ENCODE measurements at places on chromosomes 12 and 14.

- no peak for DNase-seq
These were observed 27.4 kb downstream of the NOS1 start for GRCh38 chr12:117334051-117334450.

GRCh38 chr14:73713803-73714655 is at the start of gene PNMA1:
Gene PNMA1, minus strand, starts transcription at chr14:73714384. Its CDS starts 745 bp downstream, at chr14:73713639.
- peak; percentile 96 for DNase-seq

- DNase-seq, result no peak
These were observed 68.0 kb downstream of the AVPR1A start for GRCh38 chr12:63083046-63083445.

- DNase-seq, result peak; percentile 42
These were observed 126.2 kb downstream of the GRIP1 start for GRCh38 chr12:66552716-66553115.

DNA sequence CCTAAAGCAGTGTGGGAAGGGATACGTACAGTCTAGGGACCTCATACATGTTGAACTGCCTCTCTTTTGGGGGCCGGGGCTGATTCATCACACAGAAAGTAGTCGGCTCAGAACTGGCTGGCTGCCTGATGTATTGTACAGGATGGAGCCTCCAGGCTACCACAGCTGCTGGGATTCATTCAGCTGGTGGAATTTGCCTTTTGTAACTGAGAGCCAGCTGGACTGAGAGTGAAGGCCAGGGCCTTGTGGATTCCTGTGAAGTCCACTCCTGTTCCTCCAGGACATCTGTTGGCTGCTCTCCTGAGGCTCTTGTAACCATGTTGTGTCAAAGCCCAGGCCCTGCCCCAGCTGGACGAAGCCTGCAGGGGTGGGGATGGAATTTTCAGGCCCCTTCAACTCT is 116.3 kb upstream of the PRICKLE1 start:
- DNase-seq, result no peak

GRCh38 chr12:104951759-104952509 is 6.2 kb downstream of the SLC41A2 start:
- DNase-seq, result no peak

GRCh38 chr14:40784860-40785259 is 821.8 kb upstream of the LRFN5 start:
- DNase-seq, result no peak

DNA sequence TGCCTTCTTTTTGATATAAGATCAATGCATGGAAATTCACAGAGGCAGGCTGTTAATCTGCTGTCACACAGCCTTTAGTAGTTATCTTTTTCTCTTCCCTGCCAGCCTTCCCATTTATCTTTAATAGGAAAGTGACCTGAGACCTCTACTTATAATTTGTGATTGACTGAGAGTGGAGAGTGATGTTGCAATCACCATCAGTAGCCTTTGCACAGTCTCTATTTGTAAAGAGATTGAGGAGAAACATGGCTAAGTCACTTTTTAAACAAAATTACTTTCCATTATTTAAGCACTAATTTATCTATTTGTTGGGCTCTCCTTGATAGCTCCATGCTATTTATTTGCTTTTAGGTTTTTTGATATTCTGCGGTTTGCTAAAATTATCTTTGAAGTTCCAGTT is 19.9 kb downstream of the LMNTD1 start:
- no peak for DNase-seq

DNA sequence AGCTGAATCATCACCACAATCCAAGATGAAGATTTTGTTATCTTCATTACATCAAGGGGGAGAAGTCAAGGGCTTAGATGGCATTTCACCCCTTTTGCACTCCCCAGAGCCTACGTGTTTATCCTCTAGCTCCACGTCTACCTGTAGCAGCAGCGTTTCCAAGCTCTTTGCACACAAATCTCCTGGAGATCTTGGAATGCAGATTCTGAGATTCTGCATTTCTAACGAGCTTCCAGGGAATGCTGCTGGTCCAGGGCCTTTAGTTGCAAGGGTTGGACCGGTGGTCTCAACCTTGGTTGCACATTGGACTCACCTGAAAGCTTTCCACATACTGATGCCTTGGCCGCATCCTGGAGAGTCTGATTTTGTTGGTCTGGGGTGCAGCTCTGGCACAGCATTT is 49.5 kb upstream of the STON2 start:
- DNase-seq, result no peak

DNA sequence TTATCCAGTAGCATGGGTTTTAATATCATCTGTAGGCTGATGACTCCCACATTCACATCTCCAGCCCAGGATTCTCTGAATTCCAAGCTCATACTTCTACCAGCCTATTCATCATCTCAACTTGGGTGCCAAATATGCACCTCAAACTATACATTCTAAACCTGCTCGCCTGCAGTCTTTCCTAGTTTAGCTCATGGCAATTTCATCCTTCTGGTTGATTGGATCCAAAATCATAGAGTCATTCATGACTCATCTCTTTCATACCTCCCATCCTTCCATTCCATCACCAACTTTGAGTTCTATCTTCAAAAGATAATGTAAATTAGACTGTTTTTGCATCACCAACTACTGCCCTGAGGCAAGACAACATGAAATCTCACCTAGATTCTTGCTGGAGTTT is 99.7 kb upstream of the EGLN3 start:
- DNase-seq, result no peak

- no peak for DNase-seq
These were observed 63.8 kb downstream of the PRKCH start for GRCh38 chr14:61385002-61385685.

GRCh38 chr12:3998968-3999792 is 126.0 kb upstream of the PARP11 start:
- no peak for DNase-seq
